Kasumi-1 (cell line): ENCODE measurements at places on chromosomes 5 and 9.

- DNase-seq: no peak
These were observed 25.1 kb upstream of the LPCAT1 start for GRCh38 chr5:1548702-1549474.

GRCh38 chr5:165981671-165982070 lies 2309.8 kb upstream of the WWC1 start:
- DNase-seq: no peak

DNA sequence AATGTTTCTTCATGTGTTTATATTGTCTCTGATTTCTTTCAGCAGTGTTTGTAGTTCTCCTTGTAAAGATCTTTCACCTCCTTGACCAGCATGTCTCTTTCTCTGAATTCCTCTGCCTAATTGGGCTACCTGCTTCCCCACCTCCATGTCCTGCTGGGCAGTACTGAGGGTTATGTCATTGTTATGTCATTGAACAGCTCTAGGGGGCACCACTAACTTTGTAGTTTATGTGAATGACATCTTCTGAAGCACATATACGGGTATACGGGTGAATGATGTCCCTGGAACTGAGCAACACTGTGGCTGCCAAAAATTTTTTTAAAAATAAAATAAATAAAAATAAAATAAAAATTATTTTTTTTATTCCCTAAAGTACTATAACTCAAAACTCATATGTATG lies 16.9 kb upstream of the SNCAIP start:
- peak; percentile 52 for DNase-seq

DNA sequence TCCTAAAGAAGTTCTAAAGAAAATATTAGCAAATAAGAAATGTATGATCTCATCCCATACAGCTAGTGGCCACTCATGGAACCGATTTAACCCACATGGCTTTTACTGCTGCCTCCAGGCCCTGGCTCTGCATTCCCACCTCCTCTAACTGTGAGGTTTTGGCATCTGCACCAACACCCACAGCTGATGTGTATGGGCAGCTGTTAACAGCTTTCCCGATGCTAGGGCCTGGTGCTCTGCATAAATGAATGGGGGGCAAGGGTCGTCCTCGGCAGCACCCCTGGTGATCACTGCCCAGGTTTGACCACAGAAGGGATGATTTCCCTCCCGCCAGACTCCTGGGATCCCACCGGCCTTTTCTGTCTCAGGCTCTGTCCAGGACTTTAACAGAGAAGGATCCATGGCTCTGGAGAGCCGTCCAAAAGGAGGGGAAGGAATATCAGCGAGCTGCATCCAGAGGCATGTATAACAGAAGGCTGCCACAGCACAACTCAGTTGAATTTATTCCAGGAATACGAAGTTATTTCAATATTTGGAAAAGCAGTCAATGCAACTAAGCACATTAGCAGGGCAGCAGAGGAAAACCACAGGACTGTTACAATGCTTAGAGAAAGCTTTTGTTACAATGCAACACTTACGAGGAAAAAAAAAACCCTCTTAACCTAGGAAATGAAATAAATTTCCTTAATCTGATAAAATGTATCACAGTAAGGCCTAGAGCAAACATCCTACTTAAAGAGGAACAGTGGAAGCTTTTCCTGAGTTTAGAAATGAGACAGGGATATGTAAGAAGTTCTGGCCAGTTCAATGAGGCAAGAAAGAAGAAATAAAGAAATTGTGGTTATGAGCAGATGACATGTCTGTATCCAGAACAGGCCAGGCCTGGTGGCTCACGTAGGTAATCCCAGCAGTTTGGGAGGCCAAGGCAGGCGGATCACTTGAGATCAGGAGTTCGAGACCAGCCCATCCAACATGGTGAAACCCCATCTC lies 63.1 kb downstream of the NACC2 start:
- no peak for DNase-seq

DNA sequence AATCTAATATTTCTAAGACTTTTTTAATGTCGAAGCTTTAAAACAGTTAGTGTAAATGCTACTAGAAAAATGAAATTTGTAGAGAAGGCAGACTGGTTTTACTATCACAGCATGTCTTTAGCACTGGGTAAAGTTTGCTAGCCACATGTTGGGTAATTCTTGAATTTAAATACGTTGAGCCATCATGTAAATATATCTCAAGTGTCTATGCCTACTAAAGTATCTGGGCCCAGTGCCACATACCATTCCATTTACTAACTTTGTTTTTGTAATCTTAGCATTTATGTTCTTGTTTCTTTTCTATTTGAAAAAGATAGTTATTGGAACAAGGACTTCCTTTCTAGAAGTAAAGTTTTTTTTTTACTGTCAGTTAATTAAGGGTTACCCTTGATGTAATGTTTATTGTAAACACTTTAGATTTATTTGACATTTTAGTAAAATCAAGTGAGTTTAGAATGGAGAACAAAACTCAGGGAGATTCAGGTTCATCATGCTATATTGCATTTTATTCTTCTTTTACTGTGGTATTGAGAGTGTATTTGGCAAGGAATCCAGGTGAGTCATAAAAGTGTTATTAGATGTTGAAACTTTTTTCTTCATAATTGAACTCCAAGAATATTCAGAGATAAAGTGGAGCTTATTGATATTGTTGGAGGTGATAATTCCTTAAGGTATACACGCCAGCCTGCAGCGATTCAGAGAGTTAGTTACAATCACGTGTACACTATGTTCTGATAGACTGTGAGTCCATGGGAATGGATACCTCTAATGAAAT lies 182.4 kb downstream of the CCDC171 start:
- DNase-seq: no peak

GRCh38 chr5:102591650-102592049 lies 92.8 kb upstream of the SLCO6A1 start:
- no peak for DNase-seq

GRCh38 chr9:33446946-33447798 lies at the start of gene AQP3:
AQP3 (minus strand) TSS chr9:33447593; CDS start chr9:33447530, 63 bp downstream.
- DNase-seq: peak; percentile 72

- DNase-seq: no peak
These were observed 79.0 kb upstream of the RETREG1 start for GRCh38 chr5:16695779-16696178.

DNA sequence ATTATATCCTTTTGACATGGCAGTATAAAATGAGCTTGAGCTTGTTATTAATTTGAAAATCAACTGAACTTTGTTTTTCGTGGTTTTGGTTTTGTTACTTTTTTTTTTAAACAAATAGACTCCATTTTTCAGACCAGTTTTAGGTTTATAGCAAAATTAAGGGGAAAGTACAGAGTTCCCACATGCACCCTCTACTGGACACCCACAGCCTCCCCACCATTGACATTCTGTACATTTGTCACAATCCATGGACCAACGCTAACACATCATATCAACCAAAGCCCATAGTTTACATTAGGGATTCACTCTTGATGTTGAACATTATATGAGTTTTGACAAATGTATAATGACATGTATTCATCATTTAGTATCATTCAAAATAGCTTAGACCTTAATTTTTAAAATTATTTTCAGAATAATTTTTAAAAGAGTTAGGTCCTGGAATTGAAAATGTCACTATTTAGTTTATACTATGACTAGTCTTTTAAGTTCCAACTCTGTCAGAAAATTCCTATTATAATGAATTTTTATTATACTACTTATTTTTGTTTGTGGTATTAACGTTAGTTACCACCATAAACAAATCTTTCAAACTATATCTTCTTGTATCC lies 35.3 kb upstream of the JMY start:
- DNase-seq: peak; percentile 65

DNA sequence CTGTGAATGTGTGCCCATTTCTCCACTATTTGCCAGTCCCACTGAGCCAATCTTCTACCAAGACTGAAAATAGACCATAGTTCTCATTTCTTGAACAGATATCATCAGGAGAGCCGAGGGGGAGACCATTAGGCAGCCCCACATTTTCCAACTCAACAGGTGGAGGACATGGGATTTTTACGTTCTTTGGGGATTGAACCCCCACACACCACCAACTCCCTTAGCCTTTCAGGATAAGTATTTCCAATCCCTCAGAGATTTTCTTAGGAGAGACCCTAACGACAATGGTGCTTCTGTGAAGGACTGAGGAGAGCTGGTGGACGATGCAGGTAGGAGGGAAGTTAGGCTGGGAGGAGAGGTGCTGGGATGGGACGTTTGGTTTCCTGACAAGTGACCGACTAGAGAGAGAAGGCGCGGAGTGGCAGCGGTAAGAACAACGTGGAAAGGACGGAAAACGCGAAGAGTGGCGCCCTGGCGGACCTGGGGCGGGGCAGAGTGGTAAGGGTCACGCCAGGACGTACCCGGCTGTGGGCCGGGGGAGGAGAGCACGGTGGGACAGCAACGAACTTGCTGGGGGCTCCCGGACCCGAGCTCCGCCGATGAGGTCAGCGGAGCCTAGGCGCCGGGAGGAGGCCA lies 681 bp upstream of the CHSY3 start:
- DNase-seq: no peak

- DNase-seq: no peak
These were observed 30.9 kb downstream of the LHX6 start for GRCh38 chr9:122197882-122198281.

- peak; percentile 20 for DNase-seq
These were observed 47.7 kb downstream of the PWWP2A start for GRCh38 chr5:160071516-160071915.

DNA sequence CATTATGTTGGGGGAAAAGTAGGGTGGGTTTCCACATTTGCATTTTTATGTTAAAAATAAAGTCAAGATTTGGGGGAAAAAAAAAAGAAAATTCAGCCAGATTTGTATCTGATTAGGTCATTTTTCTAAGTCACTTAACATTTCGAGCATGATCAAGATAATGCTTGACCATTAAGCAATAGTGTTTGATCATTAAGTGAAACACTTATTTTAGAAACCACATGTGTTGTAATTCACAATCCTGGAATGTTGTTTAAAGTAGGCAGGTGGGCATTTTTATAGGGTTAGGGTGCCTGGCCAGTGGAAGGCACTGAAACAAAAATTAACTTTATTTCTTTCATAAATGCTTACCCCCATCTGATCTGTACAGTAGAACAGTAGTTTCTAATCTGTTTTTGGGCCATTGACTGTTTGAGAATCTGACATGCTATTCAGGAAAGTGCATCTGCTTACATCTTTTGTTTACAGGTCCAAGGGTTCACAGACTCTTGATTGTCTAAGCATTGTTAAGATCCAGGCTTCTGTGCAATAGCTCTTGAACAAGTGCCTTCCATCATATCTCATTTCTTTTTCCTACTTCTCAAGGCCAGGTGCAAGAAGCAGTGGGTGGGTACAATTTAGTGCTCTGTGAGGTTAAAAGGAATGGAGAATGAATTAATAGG lies 9.1 kb downstream of the ZCCHC9 start:
- no peak for DNase-seq

- no peak for DNase-seq
These were observed 9.8 kb upstream of the GPRIN1 start for GRCh38 chr5:176619569-176620332.

DNA sequence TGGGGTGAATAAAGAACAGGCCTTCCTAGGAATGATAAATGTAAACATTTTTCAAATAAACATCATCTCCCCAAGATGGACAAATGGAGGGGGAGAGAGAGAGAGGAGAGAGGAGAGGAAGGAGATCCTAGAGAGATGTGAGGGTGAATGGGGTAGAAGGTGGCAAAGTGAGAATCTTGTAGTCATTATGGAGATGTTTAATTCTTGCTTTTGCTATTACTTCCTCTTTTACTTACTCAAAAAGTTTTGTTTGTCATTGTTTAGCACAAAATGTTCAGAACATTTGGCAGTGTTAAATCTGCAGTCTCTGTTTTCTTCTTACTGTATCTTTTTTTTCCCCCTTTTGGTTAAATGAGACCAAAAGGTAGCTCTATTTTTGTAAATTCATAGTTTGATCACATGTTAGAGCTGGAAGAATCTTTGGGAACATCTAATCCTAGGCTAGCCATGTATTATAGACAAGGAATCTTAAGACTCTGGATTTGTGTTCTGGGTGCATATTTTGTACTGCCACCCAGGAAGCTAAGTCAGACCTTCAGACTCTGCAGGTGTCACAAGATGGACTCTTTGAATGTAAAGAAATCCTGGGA lies 266.1 kb downstream of the NTRK2 start:
- DNase-seq: no peak

DNA sequence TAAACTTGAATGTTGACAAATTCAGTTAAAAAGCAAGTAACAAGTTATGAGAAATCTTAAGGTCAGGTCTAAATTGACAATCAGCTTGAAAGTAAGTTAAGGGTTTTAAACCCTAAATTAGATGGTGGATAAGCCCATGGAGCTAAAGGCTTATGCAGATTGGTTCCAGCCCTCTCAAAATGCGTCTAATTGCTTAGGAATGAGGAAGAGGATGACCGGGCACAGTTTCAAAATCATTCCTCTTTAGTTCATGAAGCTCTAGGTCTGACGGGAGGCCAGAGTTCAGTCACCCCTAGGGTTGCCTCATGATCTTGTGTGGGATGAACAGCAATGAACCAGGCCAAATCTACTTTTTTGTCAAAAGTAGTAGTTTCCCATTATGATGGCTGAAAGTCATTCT lies 75.4 kb downstream of the SLC38A9 start:
- DNase-seq: no peak

DNA sequence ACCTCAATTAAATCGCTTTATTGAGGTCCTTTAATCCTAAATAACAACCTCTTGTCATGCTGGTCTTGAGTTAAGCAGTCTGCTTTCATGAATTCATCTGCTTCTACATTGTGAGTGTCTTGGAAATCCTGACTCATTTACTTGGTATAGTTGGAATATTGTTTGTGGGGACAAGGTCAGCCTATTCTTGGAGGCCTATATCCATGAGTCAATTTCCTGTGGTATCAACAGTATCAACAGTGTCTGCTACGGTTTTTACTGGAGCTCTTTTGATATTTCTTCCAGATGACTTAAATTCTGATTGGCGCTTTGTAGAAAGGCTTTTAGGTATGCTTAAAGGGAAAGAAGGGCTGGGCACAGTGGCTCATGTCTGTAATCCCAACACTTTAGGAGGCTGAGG lies 71.2 kb upstream of the PARP8 start:
- peak; percentile 55 for DNase-seq

DNA sequence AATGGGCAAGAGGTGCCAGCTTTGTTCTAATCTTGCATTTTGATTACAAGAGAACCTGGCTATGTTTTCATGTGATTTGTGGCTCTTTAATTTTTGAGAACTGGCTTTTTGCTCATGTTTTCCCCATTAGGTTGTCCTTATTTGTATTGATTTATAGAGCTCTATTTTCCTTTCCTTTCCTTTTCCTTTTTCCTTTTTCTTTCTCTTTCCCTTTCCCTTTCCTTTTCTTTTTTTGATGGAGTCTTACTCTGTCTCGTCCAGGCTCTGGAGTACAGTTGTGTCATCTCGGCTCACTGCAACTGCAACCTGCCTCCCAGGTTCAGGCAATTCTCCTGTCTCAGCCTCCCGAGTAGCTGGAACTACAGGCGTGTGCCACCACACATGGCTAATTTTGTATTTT lies 55.5 kb downstream of the GPBP1 start:
- no peak for DNase-seq

DNA sequence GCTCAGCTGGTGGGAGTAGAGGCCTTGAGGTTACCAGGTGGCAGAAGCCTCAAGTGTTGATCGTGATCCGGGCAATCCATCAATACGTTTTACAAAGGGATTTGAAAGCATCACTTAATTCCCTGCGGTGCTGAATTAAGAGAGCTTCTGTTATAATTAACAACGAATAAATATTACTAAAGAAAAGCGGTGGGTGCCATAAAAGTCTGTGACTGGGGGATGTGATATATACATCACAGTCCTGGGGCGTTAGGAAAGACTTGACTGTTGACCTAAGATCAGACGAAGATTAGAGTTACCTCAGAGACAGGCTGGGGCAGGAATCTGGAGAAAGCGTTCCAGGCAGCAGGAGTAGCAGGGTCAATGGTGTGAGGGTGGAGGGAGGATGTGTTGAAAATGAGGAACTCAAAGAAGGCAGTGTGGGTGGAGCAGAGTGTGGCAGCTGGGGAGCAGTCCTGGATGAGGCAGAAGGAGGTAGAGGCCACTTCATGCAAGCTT lies 6.7 kb upstream of the C5orf63 start:
- DNase-seq: peak; percentile 91
